ENCODE measurements at places on chromosomes 12 and 14.
A peak's percentile ranks its signal among the peaks of the same experiment; 100 is the strongest.

DNA sequence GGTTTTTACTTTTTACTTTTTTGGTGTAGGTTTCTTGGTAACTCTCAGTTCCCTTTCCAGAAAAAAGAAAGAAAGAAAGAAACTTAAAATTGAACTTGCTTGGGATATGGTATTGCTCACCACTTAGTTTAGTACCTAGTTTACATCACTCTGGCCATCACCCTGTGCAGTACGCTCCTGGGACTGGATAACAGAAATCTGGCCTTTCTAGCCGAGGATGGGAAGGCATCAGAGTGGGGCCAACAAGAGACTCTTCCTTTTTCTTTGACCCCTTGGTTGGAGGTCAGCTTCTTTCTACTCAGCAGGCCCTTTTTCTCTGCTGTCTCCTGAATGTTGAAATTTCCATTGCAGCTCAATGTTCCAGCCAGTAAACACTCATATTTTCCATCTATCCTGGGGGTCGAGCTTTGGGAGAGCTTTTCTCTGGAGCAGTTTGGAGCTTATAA lies 156.6 kb downstream of the TGFB3 start:
- DNase-seq: no peak

- DNase-seq: no peak
Observed at GRCh38 chr12:41151793-41152192, 36.3 kb upstream of the PDZRN4 start.

GRCh38 chr12:50222275-50222783 lies 55.2 kb upstream of the CERS5 start:
- peak; percentile 5 for DNase-seq

- DNase-seq: no peak
Observed at GRCh38 chr12:32444895-32445294, 45.5 kb downstream of the FGD4 start.

DNA sequence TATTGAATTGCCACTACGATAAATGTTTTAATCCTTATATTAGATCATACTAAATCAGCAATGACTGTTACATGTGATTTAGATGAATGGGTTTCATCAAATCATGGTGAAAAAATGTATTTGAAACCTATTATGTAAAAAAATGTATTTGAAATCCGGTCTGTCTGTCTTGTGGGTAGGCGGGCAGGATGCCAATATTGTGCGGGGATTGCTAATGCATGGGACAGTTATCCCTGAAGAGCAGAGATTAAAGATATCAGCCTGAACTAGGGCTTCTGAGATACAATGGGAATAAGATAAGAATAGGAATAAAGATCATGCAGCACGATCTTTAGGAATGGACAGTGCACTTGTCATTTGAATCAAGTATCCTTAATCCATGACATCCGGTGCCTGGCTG lies 134.0 kb downstream of the PRKCH start:
- no peak for DNase-seq

DNA sequence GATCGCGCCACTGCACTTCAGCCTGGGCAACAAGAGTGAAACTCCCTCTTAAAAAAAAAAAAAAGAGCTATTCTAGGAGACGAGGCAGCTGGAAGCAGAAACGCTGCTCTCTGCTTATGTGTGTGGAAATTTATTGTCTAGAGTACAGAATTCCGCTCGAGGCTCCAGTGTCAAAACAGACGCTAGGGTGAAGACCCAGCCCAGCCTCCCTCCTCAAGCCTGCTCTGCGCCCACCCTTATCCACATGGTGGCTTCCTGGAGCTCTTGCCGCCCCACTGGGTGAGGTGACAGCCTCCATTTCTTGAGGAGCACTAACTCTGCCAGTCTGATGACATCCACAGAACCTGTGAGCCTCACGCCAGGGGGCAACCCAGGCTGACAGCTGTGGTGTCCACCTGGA lies 49.5 kb upstream of the DLK1 start:
- no peak for DNase-seq

DNA sequence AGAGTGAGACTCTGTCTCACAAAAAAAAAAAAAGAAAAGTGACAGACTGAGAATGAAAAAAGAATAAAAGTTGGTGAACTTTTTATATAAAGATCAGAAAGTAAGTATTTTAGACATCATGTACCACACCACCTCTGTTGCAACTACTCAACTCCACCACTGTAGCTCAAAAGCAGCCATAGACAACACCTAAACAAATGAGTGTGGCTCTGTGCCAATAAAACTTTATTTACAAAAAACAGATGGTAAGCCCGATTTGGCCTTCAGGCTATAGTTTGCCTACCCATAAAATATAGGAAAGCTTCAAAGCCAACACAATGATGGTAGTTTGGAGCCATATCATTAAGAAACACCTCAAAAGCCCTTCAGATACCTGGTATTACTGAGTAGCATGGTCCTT lies 154.5 kb upstream of the FOXN3 start:
- DNase-seq: no peak

GRCh38 chr12:68967046-68967445 lies 34.1 kb upstream of the CPM start:
- no peak for DNase-seq

DNA sequence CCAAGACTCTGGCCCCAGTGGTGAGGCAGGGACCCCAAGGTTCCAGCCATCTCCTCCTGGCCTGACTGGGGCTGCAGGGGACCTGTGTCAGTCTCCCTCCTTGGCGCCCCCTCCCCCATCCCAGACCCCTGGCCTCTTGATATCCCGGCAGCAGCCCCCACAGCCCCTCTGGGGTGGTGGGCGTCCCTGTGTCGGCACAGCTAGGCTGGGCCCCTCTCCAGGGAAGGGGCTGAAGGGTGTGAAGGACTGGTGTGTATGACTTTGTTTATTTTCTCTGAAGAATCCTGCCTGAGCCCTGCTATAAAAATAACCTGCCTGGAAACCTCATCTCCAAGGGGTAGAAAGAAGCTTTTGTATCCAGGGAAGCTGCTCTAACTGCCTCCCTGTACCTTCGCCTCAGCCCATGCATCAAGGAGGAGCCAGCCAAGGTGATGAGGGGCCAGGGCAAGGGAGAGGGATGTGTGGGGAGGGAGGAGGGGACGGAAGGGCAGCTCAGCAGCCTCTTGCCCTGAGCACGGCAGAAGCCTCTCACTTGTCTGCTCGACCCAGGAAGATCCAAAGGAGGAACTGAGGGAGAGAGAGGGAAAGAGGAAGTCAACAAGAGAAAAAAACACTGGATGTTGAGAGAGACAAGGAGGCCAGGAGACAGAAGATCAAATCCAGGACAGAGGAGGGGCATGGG lies 25.4 kb upstream of the COL2A1 start:
- DNase-seq: no peak

DNA sequence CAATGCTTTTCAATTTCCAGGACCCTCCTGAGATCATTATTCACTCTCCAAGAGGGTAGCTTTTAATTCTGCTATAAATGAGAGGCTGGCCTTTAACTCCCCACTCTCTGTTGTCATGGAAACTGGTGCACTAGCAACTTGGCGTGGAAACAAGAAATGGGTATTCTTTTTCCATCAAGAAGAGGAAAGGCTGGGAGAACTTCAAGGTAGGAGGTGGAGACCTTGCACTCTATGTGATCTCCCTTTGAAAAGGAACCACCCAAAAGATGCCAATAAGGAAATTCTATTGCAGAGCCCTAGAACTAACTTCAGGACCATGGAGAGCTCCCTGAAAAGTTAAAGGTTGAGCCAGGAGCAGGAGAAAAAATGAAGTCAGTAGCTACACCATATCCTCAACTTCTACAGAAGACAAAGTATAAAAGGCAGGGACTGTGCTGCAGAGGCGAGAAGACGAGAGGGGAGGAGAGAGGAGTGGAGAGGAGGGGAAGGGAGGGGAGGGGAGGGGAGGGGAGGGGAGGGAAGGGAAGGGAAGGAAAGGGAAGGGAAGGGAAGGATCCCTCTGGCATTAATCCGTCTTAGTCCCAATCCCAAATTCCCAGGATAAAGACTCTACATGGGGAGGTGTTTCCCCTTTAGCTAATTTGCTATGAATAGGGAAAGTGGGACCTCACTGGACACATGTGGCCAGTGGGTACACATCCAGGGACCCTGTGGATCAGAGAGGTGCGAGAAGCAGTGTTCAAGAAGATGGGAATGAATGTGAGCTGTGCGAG lies 46.7 kb upstream of the FICD start:
- DNase-seq: no peak

DNA sequence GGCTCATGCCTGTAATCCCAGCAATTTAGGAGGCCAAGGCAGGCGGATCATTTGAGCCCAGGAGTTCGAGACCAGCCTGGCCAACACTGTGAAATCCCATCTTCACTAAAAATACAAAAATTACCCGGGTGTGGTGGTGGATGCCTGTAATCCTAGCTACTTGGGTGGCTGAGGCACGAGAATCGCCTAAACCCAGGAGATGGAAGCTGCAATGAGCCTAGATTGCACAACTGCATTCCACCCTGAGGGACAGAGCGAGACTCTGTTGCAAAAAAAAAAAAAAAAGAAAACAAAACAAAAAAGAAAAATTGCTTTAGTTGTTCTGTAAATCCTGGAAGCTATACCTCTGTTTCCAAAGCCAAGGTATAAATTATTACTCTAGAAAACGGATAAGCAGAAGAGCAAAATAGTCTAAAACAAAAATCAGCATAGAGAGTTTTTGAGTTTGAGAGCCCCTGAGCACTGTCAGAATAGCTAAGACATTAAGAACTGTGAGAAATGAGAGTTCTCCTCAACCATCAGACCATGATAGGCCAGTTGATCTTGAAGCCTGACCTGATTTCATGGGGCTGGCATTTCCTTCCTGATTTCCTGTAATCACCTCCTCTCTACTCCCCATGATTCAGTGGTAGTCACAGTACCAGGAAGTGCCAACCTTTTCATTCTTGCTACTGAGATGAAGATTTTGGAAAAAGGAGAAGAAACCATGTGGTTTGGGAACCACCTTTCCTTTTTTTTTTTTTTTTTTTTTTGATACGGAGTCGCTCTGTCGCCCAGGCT lies 31.7 kb downstream of the ATP2A2 start:
- no peak for DNase-seq

DNA sequence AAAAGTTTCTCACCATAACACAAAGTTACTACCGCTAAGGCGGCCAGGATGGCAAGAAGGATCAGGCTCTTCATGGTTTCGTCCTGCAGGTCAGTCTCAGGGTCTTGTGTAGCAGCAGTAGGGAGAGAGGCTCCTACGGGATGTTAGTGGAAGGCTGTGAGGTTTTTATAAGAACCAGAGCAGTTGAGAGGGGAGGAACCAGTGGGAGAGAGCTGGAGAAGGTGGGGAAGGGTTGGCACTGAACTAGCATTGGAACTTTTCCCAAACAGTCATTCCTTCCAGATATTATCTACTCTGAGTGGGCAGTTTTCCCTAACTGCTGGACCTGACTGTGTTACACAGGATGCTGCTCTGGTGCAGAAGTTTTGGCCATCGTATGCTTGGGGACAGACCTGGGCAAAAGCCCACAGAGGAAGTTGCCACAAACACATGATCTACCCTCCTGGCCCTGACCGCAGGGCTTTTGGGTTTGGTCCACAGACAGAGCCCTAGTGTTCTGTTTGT lies at the start of gene MGP:
TSS of gene MGP (minus strand) at position 137 of the 504 bp plus-strand sequence. CDS start at position 74, 63 bp downstream.
- DNase-seq: no peak

DNA sequence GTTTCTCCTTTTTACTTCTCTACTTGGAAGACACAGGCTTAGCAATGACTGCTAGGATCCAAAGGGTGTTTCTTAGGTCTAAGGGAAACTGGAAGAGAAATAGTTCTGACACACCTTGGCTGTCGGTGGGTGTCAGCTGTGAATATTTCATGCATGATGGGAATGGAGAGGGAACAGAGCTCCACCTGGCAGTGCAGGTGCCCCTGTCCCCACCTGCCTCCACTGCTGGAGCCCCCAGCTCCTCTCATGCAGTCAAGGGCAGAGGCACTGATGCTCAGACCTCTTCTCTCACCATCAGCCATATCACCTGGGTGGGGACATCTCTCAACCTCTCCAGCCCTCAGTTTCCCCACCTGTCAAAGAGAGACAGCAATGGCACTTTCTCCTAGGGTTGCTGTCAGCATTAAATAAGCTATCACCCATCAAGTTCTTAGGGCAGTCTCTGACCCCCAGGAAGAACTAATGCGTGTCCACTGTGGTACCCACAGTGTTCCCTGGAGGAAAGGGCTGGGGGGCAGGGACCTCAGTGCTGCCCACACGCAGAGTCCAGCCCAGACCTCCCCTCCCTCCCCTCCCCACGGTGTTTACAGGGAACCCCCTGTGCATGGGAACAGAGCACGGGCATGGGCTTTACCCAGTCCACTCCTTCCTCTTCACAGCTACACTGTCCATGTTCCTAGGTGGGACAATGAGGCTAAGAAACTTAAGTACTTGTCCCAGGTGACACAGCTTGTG lies 69.1 kb downstream of the C14orf132 start:
- DNase-seq: no peak

DNA sequence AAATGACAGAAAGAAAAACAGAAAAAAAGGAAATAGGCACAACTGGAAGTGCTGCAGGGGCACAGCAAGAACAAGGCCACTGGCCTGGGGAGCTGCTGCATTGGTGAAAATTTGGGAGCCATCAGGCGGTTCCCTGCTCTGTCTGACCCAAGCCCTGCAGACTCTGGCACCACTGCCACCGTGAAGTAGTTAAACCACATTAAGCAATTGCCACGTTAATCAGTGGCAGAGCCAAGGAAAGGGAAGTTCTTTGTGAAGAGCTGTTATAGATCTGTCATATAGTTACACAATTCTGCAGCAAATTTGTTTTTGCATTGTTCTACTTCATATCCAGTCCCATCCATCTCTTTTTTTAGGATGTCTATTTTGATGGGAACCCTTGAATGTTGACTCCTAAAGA lies 915.3 kb downstream of the FSCB start:
- no peak for DNase-seq

GRCh38 chr14:64191756-64192155 lies 102.4 kb downstream of the ESR2 start:
- DNase-seq: no peak

GRCh38 chr12:127711108-127711507 lies 555.9 kb upstream of the TMEM132C start:
- no peak for DNase-seq

GRCh38 chr14:64873506-64874219 lies 6.0 kb downstream of the SPTB start:
- DNase-seq: no peak

Data from activated effector memory CD4-positive, alpha-beta T cell treated with Interleukin-2 at 50 U/mL for 16 hours (primary cell).